NCI-H2081 (cell line): ENCODE measurements at places on chromosomes 6 and 20.

DNA sequence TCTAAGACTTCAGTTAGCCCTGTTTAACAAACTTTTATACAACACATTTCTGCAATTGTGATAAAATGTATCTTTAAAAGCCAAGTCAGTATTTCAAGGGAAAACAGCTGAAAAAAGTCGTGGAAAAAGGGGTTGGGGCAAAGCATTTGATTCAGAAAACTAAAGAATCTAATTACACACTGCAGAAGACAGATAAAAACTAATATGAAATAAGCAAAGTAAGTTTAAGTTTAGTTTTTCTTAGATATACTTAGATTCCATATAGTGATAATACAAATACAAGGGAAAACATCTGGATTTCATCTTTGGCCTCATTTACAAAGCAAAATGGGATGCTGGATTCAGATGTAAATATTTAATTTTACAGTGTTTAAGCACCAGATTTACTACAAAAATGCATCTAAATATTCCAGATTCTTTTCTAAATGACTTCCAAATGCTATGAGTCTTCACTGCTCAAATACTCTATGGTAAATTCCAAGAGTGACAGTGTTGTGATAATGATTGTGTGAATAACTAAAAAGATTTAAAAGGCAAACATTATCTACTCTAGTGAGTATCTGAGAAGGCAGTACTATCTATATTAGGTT, 1.5 kb upstream of the ADNP start:
- DNase-seq: no peak

- DNase-seq: no peak
Measured at GRCh38 chr6:44631968-44632367, 244.5 kb downstream of the CDC5L start.

DNA sequence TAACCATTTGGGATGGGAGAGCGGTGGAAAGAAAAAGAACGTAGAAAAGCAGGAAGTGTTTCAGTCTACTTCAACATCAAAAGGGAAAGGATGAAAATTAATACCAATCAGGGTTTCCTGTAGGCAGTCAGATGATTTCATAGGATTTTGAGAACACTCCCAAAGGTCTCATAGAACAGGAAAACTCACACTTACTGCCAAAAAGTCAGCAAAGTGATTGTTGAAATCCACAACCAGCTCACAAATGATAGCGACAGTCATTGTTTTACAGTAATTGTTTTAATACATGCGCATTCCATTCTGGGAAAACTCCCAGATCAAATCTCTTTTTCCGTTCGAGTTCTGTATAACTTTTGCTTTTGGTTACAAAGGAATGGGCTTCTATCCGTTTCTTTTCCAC, 5.3 kb upstream of the CNKSR3 start:
- DNase-seq: no peak

- no peak for DNase-seq
Measured at GRCh38 chr6:11179419-11180202, 52.9 kb downstream of the NEDD9 start.

DNA sequence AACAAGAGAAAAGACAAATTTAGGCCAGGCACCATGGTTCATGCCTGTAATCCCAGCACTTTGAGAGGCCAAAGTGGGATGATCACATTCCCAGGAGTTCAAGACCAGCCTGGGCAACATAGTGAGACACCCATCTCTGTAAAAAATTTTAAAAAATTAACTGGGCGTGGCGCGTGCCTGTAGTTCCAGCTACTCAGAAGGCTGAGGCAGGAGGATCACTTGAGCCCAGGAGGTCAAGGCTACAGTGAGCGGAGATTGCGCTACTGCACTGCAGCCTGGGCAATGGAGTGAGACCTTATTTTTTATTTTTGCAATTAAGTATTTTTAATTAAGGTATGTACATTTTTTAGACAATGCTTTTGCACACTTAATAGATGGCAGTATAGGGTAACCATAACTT, 3.3 kb downstream of the MTHFD1L start:
- DNase-seq: no peak

DNA sequence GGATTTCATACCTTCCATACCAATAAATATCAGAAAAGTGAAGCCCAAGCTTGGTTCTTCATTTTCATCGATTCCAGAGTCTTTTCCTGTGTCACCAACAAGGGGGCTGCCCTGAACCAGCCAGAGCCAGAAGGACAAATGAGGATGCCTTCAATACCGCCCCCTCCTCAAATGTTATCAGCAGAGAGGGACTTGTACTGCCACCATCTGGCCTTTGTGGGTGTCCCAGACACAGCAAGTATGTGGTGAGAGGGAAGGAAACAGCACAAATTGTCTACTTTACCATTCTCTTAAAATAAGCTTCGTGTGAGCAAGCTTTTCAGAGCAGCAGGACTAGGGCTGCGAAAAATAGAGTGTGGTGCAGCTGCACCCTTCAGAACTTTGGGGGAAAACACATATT, 165.3 kb downstream of the SOBP start:
- peak; percentile 40 for DNase-seq

GRCh38 chr6:169589699-169590257, 112.1 kb downstream of the WDR27 start:
- no peak for DNase-seq

DNA sequence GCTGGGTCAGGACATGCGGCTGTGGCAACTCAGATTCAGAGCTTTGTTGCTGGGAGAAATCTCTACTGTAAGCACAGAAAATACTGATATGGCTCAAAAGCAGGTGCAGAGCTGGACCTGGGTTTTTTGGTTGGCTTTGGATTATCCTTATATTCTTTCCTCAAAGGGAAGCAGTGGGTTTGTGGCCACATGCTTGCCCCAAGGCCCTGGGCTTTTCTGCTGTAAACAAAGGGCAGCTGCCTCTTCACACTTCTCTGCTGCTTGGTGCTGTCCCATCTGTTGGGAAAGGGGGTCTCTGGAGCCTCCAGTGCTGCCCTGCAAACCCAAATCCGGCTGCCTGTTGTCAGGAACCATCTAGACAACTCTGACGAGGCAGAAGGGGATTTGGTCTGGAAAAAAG, 52.4 kb downstream of the ANKRD6 start:
- no peak for DNase-seq

DNA sequence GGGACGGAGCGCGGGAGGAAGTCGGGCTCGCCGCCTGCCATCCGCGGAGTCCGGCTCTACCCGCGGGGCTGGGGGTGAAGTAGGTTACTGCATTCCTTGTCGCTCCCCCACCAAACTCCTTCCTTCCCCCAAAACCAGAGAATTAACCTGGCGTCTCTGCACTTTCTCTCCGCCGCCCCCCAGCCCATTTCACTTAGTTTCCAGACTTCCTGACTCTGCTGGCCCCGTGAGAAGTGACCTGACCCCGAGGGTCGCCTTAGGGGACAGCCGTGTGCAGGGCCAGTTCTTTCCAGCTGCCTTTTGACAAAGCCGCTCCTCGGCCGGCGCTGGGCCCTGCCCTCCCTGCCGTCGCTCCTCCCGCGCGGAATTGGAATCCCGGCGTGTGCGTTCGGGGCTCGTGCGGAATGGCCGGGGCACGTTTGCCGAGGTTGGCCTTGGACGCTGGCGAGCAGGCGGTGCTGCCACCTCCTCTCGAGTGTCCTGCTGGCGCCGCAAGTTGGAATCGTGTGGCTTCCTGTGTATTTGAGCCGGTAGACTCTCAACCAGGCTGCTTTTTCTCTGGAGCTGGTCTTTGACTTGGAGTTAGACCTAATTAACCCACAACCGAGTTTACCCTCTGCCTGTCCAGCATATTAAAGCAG, 650 bp downstream of the DCBLD1 start:
- DNase-seq: peak; percentile 6

DNA sequence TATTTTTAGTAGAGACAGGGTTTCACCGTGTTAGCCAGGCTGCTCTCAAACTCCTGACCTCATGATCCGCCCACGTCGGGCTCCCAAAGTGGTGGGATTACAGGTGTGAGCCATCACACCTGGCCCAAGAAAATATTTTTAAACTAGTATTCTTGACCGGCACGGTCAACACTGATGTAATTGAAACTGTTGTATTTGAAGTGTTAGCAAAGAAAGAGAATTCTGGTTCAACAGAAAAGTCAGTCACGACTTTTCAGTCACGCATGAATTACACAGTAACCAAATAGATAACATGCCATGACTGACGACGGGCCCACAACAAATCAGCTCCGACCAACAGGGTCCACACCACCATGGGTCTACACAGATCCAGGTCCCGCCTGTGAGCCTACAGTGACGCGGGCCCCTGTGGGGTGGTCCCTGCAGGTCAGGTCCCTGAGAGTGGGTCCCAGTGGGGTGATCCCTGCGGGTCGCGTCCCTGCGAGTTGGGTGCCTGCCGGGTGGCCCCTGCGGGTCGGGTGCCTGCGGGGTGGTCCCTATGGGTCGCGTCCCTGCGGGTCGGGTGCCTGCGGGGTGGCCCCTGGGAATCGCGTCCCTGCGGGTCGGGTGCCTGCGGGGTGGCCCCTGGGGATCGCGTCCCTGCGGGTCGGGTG, 1.0 kb downstream of the GMEB2 start:
- no peak for DNase-seq

DNA sequence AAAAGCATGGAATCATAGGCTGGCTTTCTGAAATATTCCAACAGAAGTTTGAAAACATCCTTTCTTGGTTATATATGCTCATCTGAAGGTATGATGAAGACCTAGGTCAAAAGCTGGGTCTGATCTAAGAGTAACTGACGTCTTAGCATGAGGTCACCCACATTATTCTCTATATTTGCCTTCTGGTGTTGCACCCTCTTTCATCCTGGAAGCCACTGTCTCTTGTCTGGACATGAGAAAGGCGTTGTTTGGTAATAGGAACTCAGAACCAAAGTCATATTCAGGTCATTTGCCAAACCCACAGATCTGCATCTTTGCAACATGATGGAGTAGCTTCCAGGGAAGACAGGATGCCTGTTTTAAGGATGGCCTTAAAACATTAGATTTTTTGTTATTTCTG, 17.6 kb downstream of the GABRR1 start:
- DNase-seq: no peak

DNA sequence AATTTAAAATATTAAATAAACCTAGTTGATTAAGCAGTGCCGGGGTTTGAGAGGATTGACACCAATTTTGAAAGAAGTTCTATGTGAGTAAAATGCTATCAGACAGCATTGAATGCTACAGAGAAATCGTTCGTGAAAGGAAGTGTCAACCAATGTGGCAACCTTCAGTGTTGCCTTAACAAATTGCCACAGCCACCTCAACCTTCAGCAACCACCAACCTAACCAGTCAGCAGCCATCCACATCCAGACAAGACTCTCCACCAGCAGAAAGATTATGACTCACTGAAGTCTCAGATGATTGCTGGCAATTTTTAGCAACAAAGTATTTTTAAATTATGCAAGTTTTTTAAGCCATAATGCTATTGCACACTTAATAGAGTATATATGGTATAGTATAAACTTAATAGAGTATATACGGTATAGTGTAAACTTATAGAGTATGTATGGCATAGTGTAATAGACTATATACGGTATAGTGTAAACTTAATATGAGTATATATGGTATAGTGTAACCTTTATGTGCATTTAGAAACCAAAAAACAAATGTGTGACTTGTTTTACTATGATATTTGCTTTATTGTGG, 65.3 kb upstream of the ID4 start:
- no peak for DNase-seq

GRCh38 chr6:100575921-100576320, 111.2 kb upstream of the SIM1 start:
- peak; percentile 75 for DNase-seq

DNA sequence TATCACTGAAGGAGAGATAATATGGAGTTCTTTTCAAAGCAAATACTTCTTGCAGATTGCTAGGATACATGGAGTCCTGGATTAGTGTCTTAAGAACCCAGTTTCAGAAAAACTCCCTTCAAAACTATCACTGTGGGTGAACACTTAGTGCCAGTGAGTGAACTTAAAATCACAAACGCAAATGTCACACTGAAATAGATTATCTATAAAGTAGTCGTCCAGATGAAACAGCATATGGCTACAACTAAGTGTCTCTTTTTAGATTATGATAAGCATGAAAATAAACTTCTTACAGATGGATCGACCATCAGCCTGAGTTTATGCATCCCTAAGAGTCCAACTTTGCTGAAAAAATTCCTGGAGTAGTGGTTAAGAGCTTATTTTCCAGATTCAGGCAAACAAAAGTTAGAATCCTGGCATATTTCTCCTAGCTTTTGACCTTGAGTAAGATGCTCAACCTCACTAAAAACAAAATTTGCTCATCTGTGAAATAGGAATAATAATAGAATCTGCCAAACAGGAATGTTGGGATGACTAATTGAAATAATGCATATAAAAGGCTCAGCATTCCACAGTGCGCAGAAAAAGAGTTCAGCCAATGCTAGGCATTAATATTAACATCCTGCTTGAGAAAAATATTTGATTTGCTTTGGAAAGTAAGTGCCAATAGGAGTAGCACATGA, 70.4 kb downstream of the DOK5 start:
- no peak for DNase-seq

- DNase-seq: no peak
Measured at GRCh38 chr6:131729550-131729949, 18.7 kb upstream of the CTAGE9 start.

GRCh38 chr20:6074145-6074561, 20.3 kb upstream of the LRRN4 start:
- DNase-seq: no peak

- DNase-seq: no peak
Measured at GRCh38 chr20:56417911-56418310, 5.9 kb downstream of the CASS4 start.

DNA sequence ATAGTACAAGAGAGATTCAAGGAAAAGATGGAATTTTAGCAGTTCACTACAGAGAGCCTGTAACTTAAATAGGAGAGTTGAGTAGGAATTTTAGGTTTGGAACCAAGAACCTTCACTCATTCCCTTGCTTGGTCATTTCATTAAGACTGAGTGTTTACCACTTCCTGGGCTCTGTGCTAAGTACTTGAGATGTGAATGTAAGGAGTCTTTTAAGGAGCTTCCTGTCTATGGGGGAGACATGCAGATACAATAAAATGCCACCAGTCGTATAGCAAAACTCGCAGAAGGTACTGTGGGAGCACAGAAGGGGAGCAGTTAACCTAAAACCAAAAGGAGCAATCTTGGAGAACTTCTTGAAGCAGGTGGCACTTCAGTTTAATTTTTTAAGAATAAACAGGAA, 204.2 kb downstream of the SLC24A3 start:
- no peak for DNase-seq

DNA sequence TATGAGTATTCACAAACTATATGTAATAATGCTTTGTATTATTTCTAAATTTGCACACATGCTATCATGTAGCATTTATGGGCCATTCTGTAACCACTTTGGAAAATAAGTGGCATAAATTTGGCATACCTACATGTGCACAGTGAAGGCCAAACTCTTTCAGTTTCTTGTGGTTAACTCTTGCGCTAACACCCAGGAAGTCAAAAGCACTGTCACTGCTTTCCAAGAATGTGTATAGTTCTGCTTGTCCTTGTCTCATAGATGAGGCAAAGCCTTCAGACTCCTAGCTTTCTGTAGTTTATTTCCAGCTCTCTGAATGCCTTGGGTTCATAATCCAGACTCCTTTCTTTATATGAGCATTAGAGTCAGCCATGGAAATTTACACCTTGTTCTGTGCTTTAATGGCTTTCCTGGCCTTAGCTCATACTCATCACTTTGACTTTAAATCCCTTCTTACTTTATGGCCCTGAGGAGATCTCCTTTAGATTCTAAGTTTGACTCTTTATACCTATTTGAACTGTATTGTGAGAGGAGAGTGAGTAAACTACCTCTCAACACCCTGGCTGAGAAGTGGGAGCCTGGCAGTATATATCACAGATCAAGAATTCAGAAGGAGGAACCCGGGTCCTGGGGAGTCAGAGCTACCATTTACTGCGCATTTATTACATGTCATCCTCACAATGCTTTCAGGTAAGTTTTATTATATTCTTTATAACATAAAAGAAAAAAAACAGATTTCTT, 949 bp upstream of the SLC17A3 start:
- no peak for DNase-seq

- DNase-seq: no peak
Measured at GRCh38 chr6:28485482-28485881, 30.1 kb downstream of the GPX6 start.

GRCh38 chr6:37477656-37478435, 21.8 kb downstream of the CCDC167 start:
- no peak for DNase-seq
